ENCODE measurements at places on chromosomes 2 and 18.

DNA sequence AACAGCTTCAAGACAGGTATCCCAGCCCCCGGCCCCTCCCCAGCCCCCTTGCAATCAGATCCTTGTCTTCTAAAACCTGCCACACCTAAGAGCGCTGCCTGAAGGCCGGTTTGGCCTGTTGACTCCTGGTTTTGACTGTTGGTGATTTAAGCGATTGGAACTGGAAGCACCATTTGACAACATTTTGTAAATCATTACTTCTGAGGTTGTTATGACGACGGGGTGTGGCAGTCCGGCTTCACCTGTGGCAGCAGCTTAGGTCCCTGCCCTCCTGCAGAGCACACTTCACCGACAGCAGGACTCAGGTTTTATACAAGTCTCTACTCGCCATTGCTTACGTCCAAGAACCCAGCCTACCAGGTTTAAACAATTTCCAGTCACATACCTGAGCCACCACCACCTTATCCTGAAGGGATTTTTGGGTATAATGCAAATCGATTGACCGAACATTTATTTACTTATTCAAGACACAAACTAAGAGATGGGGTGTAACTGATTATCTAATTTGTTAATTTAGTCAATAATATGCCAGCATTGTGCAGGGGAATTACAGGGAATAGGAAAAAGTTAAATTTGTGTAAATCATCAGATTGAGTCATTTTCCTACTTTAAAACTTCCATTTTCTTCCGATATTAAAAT, 707 bp upstream of the DGUOK start:
- peak; percentile 27 for DNase-seq

DNA sequence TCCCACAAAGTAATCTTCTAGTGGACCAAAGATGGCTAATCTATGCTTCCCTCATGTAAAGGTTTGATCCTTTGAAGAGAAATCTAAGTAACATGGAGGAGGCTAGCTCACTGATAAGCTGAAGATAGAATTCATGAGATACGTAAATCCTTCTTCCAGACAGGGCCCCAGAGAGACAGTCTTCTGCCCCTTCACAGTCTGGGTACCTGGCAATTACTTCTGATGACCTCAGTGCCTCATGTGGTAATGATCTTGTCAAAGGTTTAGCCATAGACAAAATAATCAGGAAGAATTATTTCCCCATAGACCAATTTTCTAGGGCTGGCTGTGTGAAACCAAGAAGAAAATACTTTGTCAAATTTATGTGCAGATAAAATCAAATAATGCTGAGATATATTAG, 495.8 kb downstream of the METTL4 start:
- DNase-seq = no peak

GRCh38 chr18:2485983-2486382, 85.3 kb downstream of the METTL4 start:
- DNase-seq = no peak

GRCh38 chr2:159797543-159798375, at the start of gene CD302:
Gene CD302 (minus strand): TSS chr2:159798208. CDS start chr2:159798198, 10 bp downstream.
- DNase-seq = peak; percentile 44

DNA sequence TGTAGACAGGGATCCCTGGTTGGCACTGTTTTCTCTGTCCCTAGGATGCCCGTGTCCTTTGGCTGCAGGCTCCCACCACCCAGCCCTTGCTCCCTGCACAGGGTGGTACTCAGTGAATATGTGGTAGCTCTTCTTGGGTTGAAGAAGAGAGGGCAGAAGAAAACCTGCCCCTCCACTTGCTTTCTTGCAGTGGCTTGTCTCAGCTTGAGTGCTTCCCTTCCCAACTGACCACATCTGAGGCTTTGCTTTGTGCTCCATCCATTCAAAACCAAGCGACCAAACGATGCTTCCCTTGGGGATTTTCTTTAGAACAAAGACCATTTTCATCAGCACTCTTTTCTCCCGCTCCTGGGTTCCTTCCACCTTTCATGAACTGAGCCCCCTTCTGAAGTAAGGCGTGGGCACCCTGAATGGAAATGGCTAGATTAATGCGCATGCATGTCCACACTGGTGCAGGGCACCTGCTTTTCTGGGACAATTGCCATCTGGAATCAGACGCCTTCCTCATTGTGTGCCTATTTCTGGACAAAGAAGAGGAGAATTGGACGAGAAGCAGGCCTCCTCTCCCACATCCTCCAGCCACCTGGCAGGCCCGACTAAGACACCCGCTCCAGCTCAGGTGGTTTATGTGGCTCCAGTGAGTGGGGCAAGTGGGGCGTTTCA, 59.1 kb downstream of the ARL4C start:
- DNase-seq = peak; percentile 88

- no peak for DNase-seq
Observed at GRCh38 chr2:234827096-234827860, 124.5 kb upstream of the SH3BP4 start.

DNA sequence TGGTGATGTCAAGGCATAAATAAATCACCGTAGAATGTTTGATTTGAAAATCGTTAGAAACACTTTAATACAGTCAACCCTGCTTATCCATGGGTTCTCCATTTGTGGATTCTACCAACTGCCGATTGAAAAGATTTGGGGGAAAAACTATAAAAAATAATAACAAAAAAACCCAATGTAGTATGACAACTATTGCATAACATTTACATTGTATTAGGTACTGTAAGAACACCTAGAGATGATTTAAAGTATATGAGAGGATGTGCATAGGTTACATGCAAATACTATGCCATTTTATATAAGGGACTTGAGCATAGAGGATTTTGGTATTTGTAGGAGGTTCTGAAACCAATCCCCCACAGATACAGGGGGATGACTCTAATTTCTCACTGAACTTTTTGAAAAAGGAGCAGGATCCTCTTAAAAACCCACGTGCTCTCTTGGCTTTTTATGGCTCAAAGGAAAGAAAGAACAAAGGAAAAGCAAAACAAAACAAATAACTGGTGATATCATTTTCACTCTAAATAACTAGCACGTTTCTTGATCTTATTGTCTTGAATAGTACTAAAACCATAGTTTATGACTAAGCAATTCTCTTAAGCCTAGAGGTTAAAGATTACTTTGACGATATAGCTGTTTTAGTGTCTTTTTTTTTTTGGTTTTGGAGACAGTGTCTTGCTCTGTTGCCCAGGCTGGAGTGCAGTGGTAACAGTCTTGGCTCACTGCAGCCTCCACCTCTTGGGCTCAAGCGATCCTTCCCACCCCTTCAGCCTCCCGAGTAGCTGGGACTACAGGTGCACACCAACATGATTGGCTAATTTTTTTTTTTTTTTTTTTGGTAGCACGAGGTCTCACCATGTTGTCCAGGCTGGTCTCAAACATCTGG, 17.0 kb downstream of the GMCL1 start:
- DNase-seq = no peak

GRCh38 chr2:72157871-72158771, 10.5 kb upstream of the CYP26B1 start:
- no peak for DNase-seq

DNA sequence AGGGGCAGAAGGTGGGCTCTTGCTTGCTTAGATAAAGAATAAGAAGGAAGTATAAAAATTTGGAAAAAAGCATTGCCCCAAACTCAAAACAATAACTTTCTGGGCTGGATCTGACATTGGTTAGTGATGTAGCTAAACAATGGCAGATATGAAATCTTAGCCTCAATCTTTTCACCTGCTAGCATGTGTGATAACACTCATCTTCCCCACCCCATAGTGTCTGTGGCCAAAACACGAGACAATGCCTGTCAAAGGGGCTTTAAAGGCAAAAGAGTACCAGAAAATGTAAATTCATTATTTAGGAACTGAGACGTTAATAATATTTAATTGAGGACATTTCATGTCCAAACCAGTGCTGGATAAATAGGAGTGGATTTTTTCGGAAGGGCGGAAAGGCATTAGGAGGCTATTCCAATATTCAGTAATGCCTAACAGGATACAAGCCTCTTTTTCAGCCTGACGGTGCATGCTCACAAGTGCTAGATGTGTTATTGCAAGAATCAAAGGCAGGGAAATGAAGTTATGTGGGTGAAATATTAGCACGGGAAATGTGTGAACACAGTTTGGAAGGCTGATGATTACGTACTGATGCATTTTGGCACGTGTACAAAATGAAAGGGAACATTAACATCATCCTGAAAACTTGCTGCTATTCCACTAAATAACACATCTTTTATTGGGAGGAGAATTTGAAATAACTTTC, 395.7 kb downstream of the GALR1 start:
- no peak for DNase-seq

Data from NCI-H345 (cell line).